ENCODE measurements at places on chromosomes 12 and 14. TPM values are rescaled to one million over a fixed set of nuclear protein-coding genes. Genes with fewer than 3 reads are reported as not detected.

DNA sequence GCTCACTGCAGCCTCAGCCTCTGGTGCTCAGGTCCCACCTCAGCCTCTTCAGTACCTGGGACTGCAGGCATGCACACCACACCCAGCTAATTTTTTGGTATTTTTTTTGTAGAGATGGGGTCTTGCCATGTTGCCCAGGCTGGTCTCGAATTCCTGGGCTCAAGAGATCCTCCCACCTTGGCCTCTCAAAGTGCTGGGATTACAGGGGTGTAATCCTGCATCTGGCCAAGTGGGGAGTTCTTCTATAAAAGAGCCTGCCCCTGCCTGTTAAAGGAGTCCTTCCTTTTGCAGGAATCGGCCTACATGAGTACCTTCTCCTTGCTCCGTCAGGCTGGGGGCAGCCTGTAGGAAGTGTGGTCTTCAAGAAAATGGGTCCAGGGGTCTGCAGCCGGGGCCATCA is 54.1 kb upstream of the RASSF3 start:
- DNase-seq = no peak

The RNF212B gene
- total RNA-seq = not detected

The ETV6 gene
- 11.2 TPM for total RNA-seq

DNA sequence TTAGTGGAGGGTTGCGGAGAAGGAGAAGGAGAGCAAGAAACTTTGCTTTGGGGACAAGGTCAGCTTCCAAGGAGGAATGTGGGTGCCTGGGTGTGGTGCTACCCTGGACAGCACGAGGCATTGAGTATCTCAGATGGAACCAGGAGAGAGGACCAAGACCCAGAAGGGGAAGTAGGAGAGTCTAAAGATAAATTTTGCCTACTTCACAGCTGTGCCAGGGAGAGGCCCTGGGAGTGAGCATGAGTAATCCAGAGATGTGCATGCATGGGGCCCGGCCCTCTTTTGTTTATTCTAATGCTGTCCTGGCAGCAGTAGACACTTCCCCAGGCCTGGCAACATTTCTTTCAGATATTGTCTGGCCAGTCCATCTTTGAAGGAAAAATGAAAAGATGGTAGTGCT is 49.5 kb upstream of the GNPNAT1 start:
- DNase-seq = peak; percentile 52

The AMHR2 gene
- not detected for total RNA-seq

DNA sequence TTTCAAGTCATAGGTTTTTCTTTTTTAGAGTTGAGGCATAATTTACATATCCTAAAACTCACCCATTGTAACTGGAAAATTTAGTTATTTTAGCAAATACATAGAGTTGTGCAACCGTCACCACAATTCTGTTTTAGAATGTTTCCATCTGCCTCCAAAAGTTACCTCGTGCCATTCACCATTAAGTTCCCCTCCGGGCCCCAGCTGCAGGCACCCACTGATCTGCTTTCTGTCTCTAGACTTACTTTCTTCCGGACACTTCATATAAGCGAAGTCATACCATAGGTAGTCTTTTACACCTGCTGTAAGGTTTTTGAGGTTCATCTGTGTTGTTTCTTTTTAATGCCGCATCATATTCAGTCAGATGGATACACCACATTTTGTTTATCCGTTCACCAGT is 28.7 kb downstream of the PPP2R5C start:
- DNase-seq = no peak

The TGM1 gene
- 2.2 TPM for total RNA-seq

The PIP4P1 gene
- 20.7 TPM for total RNA-seq

DNA sequence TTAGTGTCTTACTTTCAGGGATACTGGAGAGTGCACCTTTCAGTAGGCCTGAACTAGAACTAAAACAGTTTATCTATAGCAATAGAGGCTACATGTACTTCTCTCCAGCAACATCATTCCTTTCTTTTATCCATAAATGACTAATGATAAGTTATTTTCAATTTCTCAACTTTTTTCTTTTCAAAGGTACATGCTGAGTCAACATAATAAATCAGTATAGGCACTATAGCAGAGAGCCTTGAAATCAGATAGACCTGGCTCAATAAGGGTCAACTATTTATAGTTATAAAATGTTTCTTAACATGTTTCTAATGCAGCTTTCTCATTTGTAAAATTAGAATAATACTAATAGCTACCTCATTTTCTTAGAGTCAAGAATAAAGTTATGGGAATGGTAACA is 5.6 kb downstream of the IL22 start:
- no peak for DNase-seq

The TAS2R42 gene
- total RNA-seq = not detected

- no peak for DNase-seq
These were observed 217.4 kb upstream of the RTL1 start for GRCh38 chr14:101120641-101121507.
